ENCODE measurements at places on chromosomes 5 and 9.

- peak; percentile 81 for DNase-seq
These were observed 137.6 kb downstream of the SUSD1 start for GRCh38 chr9:112037281-112038016.

DNA sequence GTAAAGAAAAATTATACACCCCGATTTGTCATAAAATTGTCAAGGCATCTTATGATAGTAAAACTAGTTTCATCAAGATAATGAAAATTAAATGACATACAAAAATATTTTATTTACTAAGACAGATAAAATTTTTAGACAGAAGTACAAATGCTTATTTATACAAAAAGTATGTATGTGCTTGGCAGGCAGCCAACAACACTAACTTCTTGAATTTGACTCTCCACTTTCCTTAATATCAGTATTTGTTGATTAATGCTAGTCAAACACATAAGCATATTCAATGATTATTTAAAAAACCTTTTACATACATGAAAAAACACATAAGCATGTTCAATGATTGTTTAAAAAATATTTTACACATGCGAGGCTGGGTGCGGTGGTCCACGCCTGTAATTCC is 1079.9 kb upstream of the CDH6 start:
- DNase-seq: no peak

DNA sequence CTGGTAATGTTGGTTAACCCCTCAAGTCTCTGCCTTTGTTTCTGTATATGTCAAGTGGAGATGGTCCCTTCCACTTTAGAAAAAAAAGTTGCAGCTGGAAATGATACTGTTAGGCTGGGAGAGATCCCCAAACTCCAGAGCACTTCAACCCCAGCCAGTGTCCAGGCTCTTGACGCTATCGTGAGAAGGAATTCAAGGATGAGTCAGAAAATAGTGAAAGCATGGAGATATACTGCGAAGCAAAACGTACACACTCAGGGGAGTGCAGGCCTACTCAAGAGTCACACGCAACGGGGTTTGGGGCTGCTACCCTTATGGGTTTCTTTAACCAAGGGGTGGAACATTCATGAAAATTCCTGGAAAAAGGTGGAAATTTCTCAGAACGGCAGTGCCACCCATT is 24.9 kb downstream of the KCNV2 start:
- no peak for DNase-seq

- DNase-seq: no peak
These were observed 24.2 kb upstream of the SHISAL2B start for GRCh38 chr5:64666078-64666477.

DNA sequence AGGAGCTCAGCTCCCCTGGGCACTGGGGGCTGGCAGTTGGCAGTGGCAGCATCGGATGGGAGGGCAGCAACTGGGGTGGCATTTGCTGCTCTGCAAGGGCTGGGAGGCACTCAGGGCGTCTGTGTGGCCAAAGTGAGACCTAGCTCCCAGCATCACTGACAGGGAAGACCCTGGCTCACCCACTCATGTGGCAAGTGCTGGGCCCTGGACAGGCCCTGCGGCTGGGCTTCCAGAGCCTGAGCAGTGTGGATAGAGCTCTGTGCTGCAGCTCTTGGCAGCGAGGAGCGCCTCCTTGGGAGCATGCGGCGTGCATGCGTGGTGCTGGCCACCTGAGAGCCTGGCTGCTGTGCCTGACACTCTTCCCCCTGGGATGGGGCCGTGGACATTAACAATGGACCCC is 10.2 kb downstream of the CEP72 start:
- no peak for DNase-seq

DNA sequence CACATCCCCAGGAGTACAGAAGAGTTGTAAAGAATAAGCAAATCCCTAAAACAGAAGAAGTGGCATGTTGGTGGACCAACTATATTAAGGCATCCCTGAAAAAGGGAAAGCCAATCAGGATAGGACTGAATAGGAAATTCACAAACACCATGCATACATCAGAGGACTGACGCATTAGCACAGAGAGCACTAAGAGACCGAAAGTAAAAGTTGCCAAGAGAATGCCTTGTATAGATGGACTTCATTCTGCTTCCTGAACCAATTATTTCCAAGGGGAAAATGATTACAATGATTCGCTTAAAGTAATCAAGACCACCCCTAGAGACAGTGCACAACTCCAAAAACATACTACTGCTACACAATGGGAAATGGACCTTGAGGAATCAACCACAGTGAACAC is 33.5 kb downstream of the SHC3 start:
- DNase-seq: no peak

- DNase-seq: peak; percentile 58
These were observed 84.9 kb upstream of the ANKRD55 start for GRCh38 chr5:56317923-56318561.

GRCh38 chr5:132467287-132467984 is 23.1 kb downstream of the IRF1 start:
- DNase-seq: no peak

DNA sequence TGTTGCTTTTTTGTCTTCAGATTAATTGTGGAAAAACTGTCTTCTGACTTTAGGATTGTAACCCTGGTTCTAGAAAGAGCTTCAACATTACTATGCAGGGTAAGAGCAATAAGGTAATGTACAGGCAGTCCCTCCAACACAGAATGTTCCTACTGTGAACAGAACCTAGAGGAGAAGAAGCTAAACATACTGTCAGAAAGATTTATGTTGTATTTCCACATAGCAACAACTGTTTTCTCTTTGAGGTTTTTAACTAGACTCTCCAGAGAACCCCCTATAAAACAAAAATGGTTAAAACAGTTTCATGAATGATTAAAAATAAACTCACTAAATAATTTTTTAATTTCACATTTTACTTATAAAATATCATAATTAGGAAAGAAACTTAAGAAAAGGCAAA is 64.3 kb upstream of the NAA35 start:
- no peak for DNase-seq

- DNase-seq: no peak
These were observed 273.1 kb downstream of the ARHGEF28 start for GRCh38 chr5:73899055-73899454.

DNA sequence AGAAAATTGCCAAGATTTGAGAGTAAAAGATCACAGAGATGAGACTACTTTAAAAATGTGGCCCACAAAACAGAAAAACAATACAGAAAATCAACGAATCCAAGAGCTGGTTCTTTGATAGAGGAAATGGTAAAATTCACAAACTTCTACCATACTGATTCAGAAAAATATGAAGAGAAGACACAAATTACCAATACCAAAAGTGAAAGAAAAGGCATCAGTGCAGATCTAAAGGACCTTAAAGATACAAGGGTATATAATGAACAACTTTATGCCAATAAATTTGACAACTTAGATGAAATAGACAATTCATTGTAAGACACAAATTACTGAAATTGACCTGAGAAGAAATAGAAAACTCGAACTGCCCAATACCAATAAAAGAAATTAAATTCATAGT is 24.4 kb upstream of the SLC1A1 start:
- DNase-seq: no peak

GRCh38 chr9:135589596-135590485 is 28.3 kb downstream of the PAEP start:
- DNase-seq: no peak

GRCh38 chr5:2049876-2050275 is 167.2 kb upstream of the IRX4 start:
- no peak for DNase-seq

All from SW480 (cell line).